ENCODE measurements at places on chromosomes 5 and 9.

GRCh38 chr5:10862085-10862484 is 101.1 kb upstream of the DAP start:
- no peak for DNase-seq

- DNase-seq: no peak
Measured at GRCh38 chr5:80777347-80778287, 122.8 kb upstream of the DHFR start.

DNA sequence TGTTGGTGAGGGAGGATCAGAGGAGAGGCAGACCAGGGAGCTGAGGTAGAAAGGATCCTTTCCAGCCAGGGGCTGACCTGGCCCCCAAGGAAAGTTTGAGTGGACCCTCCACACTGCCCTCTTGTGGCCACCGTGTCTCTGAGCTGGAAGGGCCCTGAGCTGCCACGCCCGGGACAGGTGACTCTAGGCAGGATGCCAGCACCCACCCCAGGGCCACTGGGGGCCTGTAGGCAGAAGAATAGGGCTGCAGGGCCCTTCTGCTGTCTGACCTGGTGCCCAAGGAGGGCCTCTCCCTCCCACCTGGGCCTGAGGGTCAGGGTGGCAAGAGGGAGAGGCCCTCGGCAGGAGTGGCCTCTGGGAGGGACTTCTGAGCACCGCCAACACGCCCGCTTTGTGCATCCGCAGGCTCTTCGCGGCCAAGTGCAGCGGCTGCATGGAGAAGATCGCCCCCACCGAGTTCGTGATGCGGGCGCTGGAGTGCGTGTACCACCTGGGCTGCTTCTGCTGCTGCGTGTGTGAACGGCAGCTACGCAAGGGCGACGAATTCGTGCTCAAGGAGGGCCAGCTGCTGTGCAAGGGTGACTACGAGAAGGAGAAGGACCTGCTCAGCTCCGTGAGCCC is 76.8 kb downstream of the LMX1B start:
- DNase-seq: no peak

GRCh38 chr5:175354964-175355363 is 89.0 kb downstream of the DRD1 start:
- no peak for DNase-seq

DNA sequence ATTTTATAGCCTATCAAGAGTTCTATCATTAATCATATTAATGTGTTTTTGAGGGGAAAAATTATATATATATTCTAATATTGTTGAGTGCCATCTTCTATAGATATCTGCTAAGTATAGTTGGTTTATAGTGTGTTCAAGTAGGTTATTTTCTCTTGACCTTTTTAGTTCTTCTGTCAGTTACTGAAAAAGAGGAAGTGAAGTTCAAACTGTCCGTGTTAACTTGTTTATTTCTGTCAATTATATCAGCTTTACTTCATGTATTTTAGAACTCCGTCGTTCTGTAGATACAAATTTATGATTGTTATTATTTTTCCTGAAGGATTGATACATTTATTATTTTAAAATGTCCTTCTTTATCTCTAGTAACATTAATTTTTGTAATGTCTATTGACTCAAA is 1209.1 kb downstream of the CDH12 start:
- no peak for DNase-seq

DNA sequence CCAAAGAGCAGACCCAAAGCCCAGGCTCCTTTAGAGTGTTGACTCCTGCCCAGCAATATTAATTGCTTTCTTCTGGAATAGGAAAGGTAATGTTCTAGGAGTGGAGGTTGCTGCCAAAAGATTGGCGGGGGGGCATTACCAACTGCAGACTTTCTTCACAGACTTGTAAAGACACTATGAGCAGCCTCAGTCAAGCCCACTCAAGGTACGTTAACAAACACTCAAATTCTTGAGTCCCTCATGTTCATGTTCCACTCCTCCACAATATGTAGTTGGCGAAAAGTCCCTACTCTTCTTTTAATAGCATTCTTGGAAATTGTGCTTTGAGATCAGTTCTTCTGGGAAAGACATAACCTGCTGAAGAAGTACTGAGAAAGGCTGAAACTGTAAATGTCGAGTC is 409.2 kb upstream of the KIF2A start:
- no peak for DNase-seq

GRCh38 chr9:33633636-33634035 is 109.6 kb downstream of the ANKRD18B start:
- no peak for DNase-seq

- no peak for DNase-seq
Measured at GRCh38 chr5:150593996-150594395, 46.5 kb upstream of the SYNPO start.

DNA sequence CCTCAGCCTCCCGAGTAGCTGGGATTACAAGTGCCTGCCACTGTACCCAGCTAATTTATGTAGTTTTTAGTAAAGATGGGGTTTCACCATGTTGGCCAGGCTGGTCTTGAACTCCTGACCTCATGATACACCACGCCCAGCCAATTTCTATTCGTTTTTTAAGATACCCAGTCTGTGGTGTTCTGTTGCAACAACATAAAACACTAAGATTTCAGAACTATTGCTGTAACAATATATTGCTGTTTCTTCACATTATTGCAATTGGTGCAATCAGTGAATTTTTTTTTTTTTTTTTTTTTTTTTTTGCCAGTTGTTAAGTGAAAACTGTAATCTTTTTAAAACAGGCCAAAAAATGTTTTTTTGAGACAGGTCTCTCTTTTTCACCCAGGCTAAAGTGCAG is 9.9 kb downstream of the SRP19 start:
- no peak for DNase-seq

DNA sequence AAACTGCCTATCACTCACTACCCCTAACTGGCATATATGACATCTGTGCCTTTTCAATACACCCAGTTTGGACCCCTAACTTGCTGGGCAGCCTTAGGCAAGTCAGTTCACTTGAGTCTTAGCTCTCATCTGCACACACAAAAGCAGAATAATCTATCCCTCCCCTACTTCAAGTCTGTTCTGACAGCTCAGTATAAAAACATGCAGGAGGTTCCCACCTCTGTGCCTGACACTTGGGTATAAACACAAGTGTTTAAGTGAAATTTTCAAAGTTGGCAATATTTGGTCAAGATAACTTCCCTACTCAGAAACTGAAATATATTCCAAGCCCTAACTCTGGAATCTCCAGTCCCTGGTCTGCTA is 12.6 kb downstream of the HNRNPH1 start:
- no peak for DNase-seq

- no peak for DNase-seq
Measured at GRCh38 chr9:93065135-93065720, 6.7 kb downstream of the SUSD3 start.

DNA sequence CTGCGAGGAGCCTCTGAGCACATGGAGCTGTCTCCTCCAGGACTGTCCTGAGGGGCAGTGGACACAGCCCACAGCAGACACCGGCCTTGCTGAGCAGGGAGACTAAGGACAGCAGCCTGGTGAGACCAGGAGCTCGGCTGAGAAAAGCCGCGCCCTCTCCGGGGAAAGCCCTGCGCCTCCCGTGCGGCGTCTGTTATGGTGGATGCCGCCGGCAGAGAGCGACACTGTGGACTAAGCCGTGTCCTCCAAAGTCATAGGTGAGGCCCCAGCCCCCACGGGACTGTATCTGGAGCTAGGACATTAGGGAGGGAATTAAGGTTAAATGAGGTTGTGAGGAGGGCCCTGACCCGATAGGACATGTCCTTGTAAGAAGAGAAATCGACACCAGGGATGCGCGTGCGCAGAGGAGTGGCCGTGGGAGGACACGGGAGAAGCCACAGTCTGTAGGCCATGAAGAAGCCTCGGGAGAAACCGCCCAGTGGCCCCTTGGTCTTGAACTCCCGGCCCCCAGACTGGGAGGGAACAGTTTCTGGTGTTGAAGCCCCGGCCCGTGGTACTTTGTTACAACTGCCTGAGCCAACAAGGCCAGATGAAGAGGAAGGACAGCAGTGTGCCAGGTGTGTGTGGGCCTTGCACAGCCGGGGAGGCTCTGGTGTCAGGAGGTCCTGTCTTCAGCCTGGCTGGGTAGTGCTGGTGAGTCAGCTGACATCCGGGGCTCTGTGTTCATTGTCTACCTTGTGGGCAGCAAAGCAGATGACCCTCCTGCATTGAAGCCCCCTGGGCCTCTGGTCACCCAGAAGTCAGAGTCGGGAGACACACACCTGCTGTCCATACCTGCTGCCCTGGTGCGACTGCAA is 22.1 kb downstream of the MRPL36 start:
- DNase-seq: no peak

DNA sequence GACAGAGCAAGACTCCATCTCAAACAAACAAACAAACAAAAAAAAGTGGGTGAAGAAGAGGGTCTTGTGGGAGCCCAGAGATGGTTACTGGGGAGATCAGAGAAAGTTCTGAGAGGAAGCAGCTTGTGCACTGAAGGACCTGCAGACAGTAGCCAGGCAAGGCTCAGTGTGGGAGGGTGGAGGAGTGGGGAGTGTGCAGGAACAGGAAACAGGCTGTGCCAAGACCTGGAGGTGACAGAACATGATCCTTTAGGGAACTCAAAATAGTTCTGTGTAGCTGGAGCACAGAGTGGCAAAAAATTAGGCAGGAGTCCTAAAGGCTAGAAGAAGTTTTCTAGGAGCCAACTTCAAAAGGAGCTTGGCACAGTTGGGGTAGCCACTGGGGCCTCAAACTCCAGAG is 19.2 kb upstream of the NANS start:
- no peak for DNase-seq

- DNase-seq: no peak
Measured at GRCh38 chr9:18501949-18502348, 28.0 kb downstream of the ADAMTSL1 start.

- DNase-seq: no peak
Measured at GRCh38 chr9:76161106-76161505, 233.1 kb downstream of the RFK start.

- DNase-seq: no peak
Measured at GRCh38 chr9:85142496-85142911, 473.0 kb downstream of the NTRK2 start.

DNA sequence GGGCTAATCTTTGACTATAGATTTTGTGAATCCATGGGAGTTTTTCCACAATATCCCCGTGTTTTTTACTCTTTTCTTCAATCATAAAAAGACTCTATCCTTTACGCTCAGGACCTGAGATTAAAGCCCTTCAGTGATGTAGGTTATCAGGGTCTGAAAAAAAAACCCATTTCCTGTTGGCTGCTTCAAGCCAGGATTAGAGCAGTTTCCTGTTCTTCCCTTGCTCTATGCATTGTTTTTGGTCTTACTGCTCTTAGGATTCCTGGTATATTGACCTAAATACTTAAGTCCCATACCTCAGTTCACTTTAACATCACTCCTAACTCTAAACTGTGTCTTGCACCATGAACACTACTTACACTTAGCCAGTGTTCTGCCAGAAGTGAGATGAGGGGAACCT is 319.3 kb upstream of the CHD1 start:
- no peak for DNase-seq

- DNase-seq: no peak
Measured at GRCh38 chr5:175690586-175690985, 32.7 kb downstream of the HRH2 start.

Data from frontal cortex (tissue), 4 donors.